ENCODE measurements at places on chromosomes 5 and 9. TPM values are rescaled to one million over a fixed set of nuclear protein-coding genes. Genes with fewer than 3 reads are reported as not detected.

GRCh38 chr5:150473673-150474358 lies 24.3 kb upstream of the RPS14 start:
- DNase-seq = no peak

DNA sequence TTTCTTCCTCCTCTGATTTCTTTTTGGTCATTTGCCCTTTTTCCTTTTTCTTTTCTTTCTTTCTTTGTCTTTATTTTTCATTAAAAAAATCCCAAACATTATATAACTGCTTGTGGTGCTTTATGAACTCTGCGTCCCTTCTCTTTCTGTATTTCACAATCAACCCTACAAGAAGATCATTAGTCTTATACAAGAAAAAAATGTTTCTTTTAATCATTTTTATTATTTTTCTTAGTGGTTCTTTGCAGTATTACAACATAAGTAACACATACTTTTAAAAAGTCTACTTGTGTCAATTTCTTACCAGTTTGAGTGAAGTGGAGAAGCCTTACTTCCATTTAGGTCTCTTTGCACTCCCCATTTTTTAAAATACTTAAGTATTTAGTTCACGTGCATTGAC lies 212.7 kb upstream of the SMC2 start:
- no peak for DNase-seq

DNA sequence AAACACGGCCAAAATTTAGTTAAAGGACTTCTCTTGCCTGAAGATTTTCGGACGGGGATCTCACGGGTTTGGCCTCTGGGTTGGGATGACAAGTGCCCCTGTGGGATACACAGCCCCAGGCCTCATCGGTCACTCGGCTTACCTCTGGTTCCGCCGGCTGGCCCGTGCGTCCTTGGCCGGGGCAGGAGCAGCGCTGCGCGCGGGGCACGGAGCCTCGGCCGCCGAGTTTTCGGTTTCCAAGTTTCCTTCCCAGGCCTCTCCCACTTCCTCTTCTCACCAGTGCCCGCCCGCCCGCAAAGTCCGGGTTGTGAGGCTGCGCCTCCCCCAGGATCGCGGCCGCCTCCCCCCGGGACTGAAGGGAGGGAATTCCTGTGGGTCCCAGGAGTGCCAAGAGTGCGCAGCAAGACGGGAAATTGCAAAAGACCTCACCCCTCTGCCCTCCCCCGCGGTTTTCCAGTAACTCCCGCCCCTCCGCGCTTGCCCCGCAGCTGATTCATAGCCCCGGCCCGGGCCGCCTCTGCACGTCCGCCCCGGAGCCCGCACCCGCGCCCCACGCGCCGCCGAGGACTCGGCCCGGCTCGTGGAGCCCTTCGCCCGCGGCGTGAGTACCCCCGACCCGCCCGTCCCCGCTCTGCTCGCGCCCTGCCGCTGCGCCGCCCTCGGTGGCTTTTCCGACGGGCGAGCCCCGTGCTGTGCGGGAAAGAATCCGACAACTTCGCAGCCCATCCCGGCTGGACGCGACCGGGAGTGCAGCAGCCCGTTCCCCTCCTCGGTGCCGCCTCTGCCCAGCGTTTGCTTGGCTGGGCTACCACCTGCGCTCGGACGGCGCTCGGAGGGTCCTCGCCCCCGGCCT lies at the start of gene OSMR:
Gene OSMR, plus strand, starts transcription at position 487 of the 853 bp plus-strand sequence. CDS start 23,033 bp downstream, outside the sequence.
- peak; percentile 77 for DNase-seq

DNA sequence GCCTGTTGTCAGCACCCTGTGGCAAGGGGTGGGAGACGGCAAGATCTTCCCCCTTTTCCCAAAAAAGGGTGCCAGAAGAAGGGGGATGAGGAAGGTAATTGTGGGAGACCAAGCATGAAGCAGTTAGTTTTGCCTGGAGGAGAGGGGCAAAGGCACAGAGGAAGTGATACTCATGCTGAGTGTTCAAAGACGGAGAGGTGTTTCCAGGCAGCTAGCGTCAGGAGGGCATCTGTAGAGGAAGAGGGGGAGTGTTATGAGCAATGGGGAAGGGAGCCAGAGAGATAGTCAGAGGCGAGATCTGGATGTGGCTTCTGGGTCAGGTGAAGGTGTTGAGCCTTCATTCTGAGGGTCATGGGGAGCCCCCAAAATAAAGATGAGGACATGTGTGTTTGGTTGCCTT lies 26.9 kb upstream of the ADAM19 start:
- no peak for DNase-seq

DNA sequence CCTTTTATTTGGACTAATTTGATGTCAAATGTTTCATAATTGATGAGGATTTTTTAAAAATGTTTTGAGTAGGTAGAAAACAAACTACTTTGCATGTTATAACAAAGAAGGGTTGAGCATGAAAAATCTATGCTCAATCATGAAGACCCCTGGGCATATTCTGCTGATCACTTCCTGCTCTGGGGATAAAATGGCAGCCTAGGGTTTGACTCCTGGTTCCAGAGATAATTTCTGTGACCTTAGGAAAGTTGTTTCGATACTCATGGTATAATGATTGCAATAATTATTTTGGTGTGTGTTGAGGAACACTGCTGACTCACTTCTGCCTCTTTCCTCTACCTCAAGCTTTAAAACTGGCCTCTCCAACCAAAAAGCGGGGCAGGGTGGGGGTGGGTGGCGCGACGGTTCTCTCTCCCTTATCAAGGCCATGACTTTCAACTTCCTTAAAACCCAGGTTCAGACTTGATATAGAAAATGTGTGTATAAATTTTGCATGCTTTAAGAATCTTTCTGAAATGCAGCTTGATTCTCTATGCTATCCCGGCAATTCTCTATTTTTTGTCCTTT lies 6.0 kb upstream of the PIP5K1B start:
- DNase-seq = no peak

DNA sequence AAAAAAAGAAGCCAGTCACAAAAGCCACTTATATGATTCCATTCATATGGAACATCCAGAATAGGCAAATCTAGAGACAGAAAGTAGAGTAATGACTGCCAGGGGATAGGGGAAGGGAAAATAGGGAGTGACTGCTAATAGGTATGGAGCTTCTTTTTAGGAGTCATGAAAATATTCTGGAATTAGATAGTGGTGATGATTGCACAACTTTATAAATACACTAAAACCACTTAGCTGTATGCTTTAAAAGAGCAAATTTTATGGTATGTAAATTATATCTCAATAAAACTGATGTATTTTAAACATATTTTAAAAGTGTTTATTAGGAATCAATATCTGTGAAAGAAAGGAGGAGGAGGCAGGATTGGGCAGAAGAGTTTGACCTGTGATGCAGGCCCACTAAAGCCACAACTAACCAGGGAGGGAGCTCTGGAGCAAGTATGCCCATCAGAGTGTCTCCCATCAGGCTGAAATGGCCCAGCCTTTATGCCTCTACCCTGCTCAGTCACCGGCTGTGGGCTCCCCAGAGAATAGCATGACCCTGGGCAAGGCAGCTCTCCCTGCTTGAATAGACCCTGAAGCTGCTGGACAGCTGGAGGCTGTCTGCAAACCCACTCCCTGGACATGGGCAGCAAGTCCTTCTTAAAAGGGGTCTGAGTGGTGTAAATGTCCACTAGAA lies 96.0 kb upstream of the SLC44A1 start:
- no peak for DNase-seq

DNA sequence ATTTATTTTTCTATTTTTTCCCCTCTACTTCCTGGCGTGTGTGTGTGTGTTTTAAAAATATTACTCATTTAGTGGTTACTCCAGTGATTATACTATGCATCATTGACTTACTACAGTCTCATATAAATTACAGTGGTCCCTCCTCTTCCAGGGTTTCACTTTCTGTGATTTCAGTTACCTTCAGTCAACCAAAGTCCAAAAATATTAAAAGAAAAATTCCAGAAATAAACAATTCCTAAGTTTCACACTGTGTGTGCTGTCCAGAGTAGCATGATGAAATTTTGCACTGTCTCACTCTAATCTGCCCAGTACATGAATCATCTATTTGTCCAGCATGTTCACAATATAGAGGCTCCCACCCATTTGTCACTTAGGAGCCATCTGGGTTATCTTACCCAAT lies 47.4 kb upstream of the CCDC112 start:
- DNase-seq = no peak

DNA sequence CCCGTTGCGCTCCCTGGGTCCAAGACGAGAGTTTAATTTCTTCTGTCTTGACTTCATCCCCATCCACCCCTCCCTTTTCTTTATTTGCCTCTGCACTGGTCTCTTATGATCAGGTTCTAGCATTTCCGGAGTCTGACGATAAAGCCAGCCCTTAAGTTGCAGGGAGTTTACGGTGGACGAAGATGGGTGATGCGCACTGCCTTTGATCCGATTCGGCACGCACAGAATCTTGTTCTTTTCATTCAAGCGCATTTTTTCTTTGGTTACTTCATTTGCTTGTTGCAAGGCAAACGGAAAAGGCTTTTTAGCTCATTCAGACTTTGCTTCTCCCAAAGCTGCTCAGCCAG lies 488 bp upstream of the MCTP1 start:
- no peak for DNase-seq

DNA sequence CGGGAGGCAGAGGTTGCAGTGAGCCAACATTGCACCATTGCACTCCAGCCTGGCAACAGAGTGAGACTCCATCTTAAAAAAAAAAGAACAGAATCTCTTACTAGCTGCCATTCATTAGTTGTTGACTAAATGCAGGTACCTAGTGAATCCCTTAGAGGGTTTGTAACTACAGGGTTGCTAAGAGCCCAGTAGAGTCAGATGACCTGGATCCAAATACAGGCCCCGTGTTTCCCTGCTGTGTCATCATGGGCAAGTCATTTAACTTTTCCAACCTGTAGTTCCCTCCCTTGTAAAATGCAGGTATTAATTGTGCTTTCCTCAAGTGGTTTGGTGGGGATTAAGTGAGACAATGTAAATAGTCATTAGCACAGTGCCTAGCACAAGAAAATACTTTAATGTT lies 32.8 kb downstream of the PLAC8L1 start:
- DNase-seq = no peak

DNA sequence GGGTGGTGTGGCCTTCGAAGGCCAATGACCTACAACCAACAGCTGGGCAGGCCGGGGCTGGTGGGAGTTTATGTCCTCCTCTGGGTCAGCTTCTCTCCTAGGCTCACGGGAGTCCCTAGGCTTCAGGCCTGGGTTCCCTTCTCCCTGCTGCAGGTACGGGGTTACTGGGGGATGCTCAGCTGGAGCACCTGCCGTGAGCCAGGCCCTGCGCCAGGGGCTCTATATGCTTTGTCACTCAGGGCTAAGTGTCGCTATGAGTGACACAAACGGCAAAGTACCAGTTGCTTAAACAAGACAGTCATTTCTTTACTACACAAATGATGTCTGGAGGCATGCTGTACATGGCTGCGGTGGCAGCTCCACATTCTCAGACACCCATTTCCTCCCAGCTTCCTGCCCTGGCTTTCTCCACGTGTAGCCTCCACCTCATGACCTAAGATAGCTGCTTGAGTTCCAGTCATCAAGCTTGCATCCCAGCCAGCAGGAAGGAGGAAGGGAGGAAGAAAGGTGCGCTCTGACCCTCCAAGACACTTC lies 22.5 kb upstream of the NINJ1 start:
- no peak for DNase-seq

- no peak for DNase-seq
Measured at GRCh38 chr5:42301349-42301748, 121.9 kb upstream of the GHR start.

DNA sequence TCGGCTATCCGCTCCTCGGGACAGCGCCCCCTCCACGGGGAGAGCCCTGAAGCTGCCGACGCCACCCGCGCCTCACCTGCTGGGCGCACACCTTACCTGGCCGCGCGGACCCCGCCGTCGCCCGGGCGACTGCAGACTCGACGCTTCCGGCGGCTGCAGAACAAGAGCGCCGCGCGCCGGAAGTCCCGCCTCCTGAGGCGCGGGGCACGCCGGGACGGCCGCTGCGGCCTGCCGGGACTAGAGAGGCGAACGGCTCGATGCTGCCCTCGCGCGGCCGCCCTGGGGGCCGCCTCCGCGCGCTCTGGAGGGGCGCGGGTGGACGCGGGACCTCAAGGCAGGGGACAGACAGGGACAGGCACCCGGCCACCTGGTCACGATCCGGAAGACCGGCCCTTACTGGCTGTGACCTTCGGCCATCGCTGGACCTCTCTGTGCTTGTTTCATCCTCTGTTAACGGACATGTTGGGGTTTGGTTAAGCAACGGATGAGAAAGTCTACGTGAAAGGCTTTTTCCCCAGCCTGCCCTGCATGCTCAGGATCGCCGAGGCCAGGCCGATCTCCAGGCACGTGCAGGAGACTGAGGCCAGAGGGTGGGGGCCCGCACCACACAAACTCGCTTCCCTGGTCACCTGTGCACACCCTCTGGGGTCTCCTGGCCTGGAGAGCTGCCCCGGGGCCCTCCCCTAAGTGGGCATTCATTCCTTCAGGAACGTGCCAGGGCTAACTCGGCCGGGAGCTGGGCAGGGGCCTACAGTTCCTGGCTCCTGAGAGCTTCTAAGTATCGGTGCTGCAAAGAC lies at the start of gene SNAPC4:
Gene SNAPC4, minus strand, starts transcription at position 133 of the 797 bp plus-strand sequence. CDS start 1,742 bp downstream, outside the sequence.
- peak; percentile 70 for DNase-seq

GRCh38 chr5:21680196-21680595 lies 1172.9 kb downstream of the CDH12 start:
- DNase-seq = no peak

GRCh38 chr5:2017540-2018389 lies 135.0 kb upstream of the IRX4 start:
- DNase-seq = no peak

Gene ENC1
- 10.8 TPM for total RNA-seq

Gene IQGAP2
- total RNA-seq = 55.5 TPM

Gene SH3GL2
- not detected for total RNA-seq

Gene ROR2
- 1.8 TPM for total RNA-seq

Gene PCDH1
- total RNA-seq = 19.9 TPM

Gene SLC46A2
- total RNA-seq = 0.22 TPM

Data from tibial nerve (tissue), 4 donors.